ENCODE measurements at places on chromosomes 3 and 15.
A peak's percentile ranks its signal among the peaks of the same experiment; 100 is the strongest.

DNA sequence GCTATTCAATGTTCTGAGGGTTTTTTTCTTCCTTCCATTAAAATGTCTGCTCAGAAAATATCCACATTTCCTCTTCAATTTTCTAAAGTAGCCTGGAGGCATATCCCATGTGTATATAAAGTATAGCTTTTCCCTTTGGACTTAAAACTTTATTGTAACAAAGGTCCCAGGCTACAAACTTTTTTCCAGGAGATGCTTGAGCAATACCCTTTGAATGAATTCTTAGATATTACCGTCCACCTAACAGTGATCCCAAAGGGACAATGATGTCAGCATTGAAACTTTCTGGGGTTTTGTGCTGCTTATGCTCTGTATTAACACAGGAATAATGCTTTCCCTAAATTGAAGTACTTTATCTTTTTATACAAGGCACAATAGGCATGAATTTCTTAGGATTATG, 525.2 kb downstream of the CADM2 start:
- no peak for DNase-seq

- no peak for DNase-seq
These were observed 102.7 kb downstream of the TBC1D5 start for GRCh38 chr3:17639765-17640164.

GRCh38 chr15:76566276-76566675, 229.7 kb downstream of the ISL2 start:
- DNase-seq = no peak

GRCh38 chr3:27127879-27128278, 241.3 kb downstream of the NEK10 start:
- DNase-seq = no peak

DNA sequence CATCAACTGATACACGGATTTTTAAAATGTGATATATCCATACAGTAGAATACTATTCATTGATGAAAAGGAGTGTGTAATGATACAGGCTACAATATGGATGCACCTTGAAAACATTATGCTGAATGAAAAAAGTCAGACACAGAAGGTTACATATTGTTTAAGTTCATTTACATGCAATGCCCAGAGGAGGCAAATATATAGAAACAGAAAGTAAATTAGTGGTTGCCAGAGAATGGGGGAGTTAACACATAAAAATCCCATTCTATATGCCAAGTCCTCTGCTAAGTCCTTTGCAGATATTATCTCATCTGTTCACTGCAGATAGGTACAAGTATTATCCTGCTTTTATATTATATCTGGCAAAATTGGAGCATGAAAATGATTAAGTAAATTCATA, 22.1 kb upstream of the CDIN1 start:
- DNase-seq = no peak

GRCh38 chr3:197017003-197017402, 12.6 kb downstream of the MELTF start:
- DNase-seq = no peak

DNA sequence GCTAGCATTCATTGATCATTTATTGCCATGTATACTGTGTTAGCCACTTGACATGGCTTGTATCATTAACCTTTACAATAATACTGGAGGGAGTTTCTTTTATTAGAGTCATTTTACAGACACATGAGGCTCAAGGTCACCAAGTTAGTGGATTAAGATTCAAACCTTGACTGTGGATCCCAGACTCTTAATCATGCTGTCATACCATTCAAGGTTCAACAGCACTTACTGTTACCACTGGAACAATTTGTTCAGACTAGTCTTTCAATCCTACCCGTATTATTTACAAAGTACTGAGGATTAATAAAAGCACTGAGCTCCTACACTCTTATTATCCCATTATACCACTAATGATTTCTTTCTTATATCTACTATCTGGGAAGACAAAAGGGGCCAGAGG, 1.2 kb downstream of the COX17 start:
- no peak for DNase-seq

DNA sequence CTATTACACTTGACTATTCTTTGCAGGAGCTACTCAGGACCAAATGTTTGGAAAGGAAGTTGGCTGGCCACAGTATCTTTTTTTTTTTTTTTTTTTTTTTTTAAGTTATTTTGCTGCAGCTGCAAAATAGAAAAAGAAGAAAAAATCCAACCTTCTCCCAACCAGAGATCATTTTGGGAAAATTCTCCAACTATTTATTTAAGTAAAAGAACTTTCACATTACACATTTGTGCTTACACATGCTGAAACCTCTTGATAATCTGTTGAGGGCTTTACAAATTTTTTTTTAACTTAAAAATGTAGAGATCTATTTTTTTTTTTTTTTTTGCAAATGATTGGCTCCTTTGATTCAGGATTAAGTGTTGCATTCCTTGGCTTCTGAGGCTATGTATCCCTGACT, 148.0 kb downstream of the POLR2M start:
- DNase-seq = no peak

DNA sequence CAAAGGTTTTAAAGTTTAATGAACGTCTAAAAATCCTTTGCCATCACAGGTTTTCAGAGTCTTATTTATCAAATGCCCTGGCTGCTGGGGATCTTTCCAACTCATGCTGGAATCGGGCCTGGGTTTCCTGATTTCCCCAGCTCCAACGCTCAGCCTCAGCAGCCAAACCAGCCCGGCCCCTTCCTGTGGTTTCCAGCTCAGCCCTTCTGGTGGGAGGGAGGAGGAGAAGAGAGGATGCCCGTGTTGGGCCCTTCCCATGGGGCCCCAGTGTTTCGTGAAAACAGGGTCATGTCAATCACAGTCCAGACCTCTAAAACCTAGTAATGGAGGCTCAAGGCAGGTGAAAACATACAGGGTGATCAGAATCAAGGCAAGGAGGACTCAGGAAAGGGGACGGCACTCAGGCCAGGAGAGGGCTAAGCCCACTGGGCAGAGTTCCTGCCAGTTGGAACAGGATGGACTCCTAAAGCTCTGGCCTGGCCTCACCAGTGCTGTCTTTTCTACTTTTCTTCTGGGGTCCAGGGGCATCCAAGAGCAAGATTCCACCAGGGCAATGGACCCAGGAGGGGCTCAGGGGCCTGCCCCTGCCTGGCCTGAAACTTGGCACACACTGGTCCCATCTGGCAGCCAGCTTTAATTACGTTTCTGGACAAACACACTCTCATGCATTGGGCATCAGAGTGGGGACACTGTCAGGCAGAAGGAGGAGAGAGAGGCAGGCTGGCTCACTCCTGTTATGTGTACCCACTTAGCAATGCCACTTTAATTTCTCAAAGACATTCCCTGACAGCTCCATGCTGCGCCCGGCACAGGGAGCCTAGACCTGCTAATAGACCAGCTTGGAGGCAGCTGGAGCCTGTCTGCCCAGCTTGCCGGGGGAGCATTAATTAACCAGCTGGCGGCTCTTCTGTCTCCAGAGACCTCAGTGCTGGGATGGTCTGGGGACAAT, 194.6 kb downstream of the FAM43A start:
- no peak for DNase-seq

- no peak for DNase-seq
These were observed 20.2 kb downstream of the CCR1 start for GRCh38 chr3:46187876-46188275.

- no peak for DNase-seq
These were observed 150.2 kb downstream of the SMAD6 start for GRCh38 chr15:66852064-66852905.

GRCh38 chr3:156576651-156577348, 21.9 kb upstream of the SSR3 start:
- no peak for DNase-seq

DNA sequence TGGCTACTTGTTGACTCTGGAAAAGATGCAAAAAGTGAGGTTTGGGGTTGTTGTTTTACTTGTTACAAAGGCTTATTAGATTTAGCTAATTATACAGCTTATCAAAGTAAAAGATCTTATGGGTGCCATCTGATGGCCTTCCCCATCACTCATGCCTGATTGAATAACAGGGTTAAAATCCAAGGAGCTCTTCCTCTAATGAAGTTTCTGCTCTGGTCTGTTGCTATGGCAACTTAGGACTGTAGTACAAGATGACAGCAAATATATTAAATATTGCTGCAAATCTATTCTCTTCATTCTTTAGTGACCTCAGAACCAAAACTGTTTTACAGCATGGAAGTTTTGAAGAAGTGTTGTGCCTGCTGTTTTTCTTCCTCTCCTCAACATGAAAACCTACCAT, 45.6 kb upstream of the SRGAP3 start:
- DNase-seq = no peak

DNA sequence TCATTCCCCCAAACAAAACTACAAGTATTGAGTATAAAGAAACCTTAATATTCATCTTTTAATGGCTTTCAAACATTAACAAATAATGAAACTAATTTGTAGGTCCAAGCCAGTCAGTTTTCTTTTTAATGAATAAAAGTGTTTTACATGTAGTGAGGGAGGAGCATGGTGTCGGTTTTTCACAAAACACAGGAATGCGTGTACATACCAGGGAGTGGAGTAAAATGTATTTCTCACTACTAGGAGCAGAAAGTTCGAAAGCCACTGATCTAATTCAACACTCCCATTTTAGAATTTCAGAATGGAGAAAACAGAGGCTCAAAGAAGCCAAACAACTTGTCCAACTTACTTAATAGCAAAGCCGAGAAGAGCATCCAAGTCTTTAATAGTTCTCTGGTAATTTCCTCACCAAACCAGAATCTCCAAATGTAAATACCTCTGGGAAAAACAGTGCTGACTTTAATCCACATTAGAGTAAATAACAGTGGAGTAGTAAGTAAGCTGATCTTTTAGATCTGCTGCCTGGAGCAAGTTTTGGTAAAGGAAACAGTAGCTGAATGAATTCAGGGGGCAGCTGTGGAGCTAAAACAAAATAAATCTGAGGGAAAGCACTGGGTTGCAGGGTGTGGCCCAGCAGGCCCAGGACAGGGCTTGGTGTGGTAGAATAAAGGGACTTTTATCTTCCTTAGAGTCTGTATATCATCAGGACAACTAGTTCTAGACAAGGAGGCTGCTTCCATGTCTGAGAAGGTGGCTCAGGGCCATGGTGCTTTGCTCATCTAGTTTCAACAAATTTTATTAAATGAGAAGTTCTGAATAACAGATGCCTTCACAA, 7.9 kb downstream of the ANP32A start:
- DNase-seq = no peak

DNA sequence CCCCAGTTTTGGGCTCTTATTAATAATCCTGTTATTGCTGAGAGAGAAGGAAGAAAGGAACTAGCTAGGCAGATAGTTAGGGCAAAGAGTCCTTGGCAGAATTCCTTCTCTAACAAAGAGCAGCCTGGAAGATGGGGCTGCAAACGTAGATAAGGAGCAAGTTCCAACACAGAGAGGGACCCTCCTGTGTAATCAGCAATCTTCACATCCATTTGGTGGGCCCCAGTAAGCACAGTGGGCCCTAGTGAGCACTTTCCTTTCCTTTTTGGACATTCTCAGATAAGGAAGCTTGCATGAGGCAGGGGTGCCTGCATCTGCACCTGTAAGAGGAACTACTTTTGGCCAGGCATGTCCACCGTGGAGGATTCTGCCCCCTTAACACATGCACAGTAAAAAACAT, 119.6 kb upstream of the SGO1 start:
- DNase-seq = no peak

- no peak for DNase-seq
These were observed 11.7 kb downstream of the RBM5 start for GRCh38 chr3:50100386-50100785.

- DNase-seq = no peak
These were observed 176.6 kb upstream of the PPP2R3A start for GRCh38 chr3:135788978-135789377.

DNA sequence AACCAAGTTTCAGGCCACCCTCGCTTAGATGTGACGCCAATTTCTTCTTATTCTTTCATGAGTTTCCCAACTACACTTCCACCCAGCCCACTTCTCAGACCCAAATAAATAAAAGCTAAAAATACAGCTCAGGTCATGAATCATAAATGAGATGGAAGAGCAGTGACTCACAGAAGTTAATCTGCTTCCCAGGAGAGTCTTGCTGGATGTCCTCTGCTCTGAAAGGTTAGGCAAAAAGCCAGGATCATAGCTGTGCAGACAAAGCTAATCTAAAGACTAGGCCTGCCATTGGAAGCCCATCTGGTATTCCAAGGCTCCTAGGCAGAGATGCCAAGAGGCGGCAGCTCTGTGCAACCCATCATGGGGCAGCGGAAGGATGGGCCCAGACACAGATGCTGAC, 24.1 kb downstream of the SHC4 start:
- DNase-seq = no peak

GRCh38 chr15:88147760-88148159, 108.8 kb downstream of the NTRK3 start:
- DNase-seq = no peak

DNA sequence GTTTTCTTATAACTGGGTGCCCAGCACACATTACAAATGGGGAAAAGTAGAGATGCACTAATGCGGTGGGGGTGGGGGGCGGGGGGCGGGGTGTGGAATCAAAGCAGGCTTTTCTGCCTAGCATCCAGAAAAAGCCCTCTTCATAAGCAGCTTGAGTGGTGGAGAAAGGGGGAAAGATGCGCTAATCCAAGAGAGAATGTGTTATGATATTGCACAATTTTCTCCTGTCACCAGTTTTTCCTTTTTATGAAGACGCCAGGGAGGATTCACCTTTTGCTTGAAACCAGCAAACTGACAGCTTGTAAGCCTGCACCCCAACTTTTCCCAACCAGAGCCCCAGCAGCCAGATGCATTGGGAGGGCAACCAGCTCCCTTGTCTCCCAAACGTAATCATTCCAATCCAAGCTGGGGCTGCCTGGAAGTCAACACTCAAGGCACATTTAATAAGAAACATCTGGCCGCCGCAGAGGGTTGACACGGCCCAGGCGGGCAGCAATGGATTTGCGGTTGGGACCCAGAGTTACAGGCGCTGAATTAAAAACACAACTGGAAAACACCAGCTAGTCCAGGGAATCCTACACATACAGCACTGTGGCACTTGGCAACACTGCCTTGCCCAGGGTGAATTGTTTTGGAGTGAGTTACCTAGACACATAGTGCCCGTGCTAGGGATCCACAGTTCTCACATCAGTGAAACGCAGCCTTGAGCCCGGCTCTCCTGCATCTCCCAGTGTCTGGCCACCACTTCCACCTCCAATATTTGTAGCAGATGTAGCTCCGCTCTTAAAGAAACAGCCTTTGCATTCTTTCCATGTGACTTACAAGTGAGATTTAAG, 218.5 kb upstream of the PRICKLE2 start:
- no peak for DNase-seq

- no peak for DNase-seq
These were observed 609.7 kb downstream of the VGLL3 start for GRCh38 chr3:86381247-86381646.

- no peak for DNase-seq
These were observed 54.2 kb downstream of the GRIP2 start for GRCh38 chr3:14485981-14486380.

DNA sequence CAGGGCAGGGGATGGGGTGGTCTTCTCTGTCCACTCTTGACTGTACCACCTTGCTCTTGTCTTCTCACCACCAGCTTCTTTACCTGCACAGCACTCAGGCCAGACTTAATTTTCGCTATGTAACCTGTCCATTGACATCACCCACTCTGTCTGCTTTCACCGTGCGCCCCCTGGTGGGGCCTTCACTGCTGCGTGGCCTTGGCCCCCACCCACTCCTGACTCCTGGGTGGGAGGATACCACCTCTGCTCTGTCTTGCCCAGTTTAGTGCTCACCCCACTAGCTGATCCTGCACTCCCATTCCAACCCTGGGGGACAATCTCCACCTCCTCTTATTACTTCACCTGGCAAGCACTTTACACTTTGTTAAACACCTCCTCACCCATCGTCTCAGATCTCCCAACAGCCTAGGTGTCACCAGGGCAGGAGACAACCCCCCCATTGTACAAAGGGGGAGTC, 17.7 kb downstream of the PTH1R start:
- peak; percentile 65 for DNase-seq

- DNase-seq = no peak
These were observed 27.5 kb downstream of the ALCAM start for GRCh38 chr3:105394177-105394576.
